Activated CD4-positive, CD25-positive, alpha-beta regulatory T cell treated with anti-CD3 and anti-CD28 coated beads, Interleukin-2, amount 50 U/mL, for 72 hours (primary cell): ENCODE measurements at places on chromosomes 13 and 19.
A peak's percentile ranks its signal among the peaks of the same experiment; 100 is the strongest.

DNA sequence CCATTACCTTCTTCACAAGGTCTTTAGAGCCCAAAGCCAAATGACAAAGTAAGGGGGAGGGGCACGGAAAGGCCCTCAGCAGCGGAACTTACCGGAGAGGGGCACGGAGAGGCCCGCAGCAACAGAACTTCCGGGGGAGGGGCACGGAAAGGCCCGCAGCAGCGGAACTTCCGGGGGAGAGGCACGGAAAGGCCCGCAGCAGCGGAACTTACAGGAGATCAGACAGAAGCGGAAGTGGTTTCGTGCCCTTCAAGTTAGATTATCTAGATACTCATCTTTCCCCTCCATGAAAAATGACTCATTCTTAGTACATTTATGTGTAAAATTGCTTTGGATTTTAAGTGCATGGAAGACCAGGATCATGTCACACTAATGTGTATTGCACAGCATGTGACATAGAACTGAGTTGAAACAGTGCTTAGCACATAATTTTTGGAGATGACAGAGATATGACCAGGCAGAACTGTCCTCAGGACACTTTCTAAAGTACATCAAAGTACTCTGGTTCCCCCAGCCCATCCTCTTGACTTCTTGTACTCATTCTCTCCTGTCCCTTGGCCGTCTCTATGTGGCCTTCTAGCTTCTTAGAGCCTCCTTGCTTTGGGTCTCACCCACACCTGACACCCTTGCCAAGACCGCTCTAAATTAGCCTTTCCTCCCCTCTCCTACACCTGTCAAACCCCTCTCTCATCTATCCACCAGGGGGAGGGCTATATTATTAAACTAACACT is 25.7 kb upstream of the TPTE2 start:
- DNase-seq: peak; percentile 80

GRCh38 chr13:94878602-94879165 is 166.3 kb upstream of the SOX21 start:
- DNase-seq: no peak

- no peak for DNase-seq
Measured at GRCh38 chr13:72726726-72727416, 558 bp downstream of the MZT1 start.

- no peak for DNase-seq
Measured at GRCh38 chr13:54574791-54575190, 1546.2 kb downstream of the OLFM4 start.

GRCh38 chr19:33701565-33701964 is 79.8 kb downstream of the CHST8 start:
- no peak for DNase-seq

DNA sequence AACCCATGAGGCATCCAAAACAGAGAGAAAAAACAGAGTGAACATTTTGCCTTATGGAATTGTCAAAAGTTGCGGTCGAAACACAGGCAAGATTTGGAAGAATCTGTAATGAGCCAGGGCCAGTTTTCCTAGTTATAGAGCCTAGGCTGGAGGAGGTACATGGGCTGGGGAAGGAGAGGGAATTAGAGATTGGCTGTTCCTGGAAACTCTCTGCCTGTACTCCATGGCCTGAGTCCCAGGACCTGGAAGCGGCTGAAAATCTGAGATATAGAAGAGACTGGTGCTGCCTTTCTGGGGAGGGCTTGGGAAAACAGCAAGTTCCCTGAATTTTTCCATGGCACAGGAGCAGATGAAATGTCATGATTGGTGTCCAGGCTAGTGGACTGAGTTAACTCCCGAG is 122.8 kb upstream of the KLF12 start:
- no peak for DNase-seq

DNA sequence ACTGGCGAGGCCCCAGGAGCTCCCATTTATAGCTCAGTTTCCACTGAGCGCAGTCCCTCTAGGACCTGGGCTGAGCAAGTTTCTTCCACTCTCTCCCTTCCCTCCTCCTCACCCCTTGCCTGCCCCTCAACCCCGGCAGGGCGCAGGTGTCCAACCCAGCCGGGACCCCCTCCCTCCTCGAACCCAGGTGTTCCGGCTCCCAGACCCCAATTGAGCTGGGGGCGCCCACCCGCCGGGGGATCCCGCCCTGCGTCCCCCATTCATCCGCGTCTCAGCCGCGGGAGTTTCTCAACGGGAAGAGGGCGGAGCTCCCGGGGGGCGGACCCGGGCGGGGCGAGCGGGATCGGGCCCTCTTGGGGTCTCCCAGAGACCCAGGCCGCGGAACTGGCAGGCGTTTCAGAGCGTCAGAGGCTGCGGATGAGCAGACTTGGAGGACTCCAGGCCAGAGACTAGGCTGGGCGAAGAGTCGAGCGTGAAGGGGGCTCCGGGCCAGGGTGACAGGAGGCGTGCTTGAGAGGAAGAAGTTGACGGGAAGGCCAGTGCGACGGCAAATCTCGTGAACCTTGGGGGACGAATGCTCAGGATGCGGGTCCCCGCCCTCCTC is at the start of gene KIRREL2:
Gene KIRREL2, plus strand, starts transcription at position 366 of the 604 bp plus-strand sequence. Its CDS starts 209 bp downstream, at position 575.
- no peak for DNase-seq

GRCh38 chr13:27383104-27383921 is 41.1 kb upstream of the GTF3A start:
- DNase-seq: no peak

- no peak for DNase-seq
Measured at GRCh38 chr19:35689836-35690235, 14.5 kb upstream of the ZBTB32 start.

DNA sequence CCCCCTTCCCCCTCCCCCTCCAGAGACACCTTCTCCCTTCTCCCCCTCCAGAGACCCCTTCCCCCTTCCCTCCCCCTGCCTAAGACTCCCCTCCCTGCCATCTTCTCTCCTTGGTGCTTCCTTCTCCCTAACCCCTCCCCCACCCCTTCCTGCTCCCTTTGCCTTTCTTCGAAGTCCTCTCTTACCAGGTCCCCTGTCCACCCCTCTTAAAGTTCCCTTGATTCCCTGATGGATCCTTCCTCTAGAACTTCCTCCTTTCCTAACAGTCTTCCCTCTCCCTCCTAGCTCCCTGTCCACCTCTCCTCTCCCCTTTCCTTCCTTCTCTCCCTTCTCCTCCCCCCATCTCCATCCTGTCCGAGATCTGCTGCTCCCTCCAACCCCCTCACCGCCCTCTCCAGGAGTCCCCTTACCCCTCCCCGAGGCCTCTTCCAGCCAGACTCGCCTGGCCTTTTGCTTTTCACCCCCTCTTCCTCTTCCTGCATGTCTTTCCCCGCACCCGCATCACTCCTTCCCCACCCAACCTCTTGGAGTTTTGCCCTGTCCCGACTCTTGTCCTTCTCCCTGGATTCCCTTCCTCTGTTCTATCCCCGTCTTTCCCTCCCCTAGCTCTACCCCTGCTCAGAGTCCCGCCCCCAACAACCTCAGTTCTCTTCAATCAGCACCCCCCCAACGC is 3.1 kb downstream of the TNFSF9 start:
- DNase-seq: no peak

- DNase-seq: no peak
Measured at GRCh38 chr13:75766636-75767035, 130.5 kb downstream of the LMO7 start.

GRCh38 chr19:12984143-12984627 is 11.1 kb upstream of the NFIX start:
- no peak for DNase-seq

- no peak for DNase-seq
Measured at GRCh38 chr13:53127373-53127772, 98.8 kb downstream of the OLFM4 start.

DNA sequence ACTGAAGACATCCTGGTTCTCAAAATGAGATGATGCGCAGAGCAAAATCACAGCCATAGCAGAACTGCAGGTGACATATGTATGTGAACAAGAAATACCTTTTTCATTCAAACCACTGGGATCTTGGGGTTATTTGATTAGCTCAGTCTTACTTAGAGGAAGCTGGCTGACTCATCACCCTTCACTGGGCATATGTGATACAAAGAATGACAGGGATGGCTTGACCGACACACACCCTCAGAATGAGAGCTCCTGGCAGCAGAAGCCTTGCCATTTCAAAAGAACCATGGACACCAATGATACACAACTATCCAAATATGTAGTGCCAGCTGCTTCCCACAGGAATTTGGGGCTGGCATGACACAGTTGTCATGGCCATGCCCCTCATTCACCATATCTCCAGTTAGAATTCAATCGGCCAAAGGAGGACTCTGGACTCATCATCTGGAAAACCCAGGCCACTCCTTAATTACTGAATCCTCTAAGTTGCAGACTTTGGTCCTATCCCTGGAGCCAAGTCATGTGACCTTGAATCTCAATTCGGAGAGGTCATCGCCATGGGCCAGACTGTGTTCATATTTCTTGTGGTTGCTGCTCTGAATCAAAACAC is 115.8 kb downstream of the KATNAL1 start:
- no peak for DNase-seq

GRCh38 chr19:33748231-33748630 is 48.4 kb upstream of the KCTD15 start:
- no peak for DNase-seq

DNA sequence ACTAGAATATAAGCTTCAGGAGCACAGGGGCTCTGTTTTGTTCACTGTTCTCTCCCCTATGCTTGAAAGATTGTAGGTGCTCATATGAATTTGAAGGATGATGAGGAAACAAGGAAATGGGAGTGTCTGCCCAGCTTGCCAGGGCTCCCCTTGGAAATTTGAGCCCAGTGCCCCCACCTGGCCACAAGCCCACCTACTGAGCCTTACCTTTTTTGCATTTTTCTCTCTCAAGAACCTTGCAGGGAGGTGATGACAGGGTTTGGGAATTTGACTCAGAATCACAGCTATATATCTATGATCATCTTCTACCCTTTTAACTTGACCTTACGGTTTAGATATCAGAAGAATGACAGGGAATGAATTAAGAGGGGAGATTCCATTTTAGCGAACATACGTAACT is 33.8 kb downstream of the SERP2 start:
- no peak for DNase-seq

- no peak for DNase-seq
Measured at GRCh38 chr13:68066879-68067513, 836.9 kb upstream of the PCDH9 start.

- no peak for DNase-seq
Measured at GRCh38 chr13:112183532-112184090, 116.7 kb downstream of the SOX1 start.

GRCh38 chr13:31773538-31773937 is 34.2 kb downstream of the RXFP2 start:
- DNase-seq: no peak

GRCh38 chr19:46497773-46498172 is 2.1 kb upstream of the PNMA8B start:
- DNase-seq: no peak

DNA sequence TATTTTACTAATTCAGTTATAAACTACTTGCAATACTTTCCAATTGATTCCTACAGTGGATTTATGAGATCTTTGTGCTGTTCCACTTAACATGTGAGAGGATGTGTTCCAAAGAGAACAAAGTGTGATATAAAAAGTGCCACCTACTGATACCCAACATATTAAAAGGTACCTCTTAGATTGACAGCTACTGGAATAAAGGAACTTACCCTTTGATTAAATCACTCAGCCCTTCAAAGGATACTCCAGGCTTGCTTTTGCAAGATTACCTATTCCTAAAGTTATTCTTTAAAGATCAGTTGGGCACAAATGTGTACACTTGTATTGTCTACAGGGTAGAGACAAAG is 65.9 kb downstream of the DCT start:
- no peak for DNase-seq

DNA sequence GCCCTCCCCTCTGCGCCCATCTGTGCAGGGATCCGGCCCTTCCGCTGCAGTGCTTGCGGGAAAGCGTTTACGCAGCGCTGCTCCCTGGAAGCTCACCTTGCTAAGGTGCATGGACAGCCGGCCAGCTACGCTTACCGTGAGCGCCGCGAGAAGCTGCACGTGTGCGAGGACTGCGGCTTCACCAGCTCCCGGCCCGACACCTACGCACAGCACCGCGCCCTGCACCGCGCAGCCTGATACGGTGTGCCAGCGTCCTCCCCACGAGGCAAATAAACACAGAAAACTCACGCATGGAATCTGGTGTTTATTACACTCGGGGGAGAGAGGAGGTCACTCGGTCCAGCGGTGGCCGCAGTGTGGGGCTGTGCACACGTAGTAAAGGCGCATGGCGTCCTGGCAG is 1.2 kb downstream of the POLR2I start:
- DNase-seq: no peak

GRCh38 chr19:39110263-39110967 is 15.2 kb upstream of the PAK4 start:
- peak; percentile 75 for DNase-seq

DNA sequence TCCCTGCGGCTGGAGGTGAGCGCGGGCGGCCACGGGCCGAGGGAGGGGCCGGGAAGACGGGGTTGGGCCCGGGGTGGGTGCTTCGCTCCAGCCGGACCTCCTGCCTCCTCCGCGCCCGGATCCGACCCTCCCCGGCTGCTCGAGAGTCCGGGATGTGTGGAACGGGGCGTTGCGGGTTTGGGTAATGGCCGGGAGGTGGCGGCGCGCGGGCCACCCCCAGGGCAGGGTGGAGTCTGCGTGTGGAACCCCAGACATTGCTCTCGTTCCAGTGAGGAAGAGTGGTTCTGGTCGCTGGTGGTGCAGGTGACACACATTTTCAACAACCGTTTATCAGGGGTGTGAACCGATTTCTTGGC is 38.8 kb downstream of the ARHGEF7 start:
- DNase-seq: peak; percentile 70

GRCh38 chr19:38377052-38377451 is 2.7 kb downstream of the PSMD8 start:
- DNase-seq: no peak

GRCh38 chr13:33217256-33217655 is 68.3 kb downstream of the STARD13 start:
- DNase-seq: no peak

GRCh38 chr13:30569901-30570576 is 47.7 kb upstream of the USPL1 start:
- DNase-seq: no peak

DNA sequence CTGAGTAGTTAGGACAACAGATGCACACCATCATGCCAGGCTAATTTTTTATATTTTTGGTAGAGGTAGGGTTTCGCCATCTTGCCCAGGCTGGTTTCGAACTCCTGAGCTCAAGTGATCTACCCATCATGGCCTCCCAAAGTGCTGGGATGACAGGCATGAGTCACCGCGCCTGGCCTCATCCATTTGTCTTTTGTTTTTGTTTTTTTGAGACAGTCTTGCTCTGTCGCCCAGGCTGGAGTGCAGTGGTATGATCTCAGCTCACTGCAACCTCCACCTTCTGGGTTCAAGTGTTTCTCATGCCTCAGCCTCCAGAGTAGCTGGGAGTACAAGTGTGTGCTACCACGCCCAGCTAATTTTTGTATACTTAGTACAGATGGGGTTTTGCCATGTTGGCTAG is 57.0 kb downstream of the DNM2 start:
- DNase-seq: no peak

DNA sequence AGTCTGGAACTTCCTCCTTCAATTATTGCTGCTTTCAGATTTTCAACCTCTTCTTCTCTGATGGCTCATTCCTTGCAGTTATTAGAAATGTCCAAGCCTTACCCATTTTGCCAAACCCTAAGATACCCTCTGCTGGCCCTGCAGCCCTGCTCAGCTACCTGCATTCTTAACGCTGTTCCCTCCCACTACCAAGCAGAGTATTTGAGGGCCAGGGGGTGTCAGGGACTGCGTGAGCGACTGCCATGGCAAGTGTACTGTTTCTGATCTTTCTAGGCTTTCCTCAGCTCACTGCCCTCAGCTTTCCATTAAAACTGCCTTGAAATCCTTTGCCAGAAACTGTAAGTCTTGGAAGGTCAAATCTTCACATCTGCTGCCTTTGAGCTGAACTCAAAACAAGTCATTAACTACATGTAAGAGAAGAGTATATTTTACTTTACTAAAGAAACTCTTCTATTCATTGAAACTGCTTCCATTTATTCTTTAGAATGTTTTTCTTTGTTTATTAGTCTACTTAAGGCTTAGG is 41.0 kb downstream of the HS6ST3 start:
- no peak for DNase-seq

- DNase-seq: no peak
Measured at GRCh38 chr19:17429641-17430113, 9.8 kb downstream of the MVB12A start.
